ENCODE measurements at places on chromosomes 1 and 21.

DNA sequence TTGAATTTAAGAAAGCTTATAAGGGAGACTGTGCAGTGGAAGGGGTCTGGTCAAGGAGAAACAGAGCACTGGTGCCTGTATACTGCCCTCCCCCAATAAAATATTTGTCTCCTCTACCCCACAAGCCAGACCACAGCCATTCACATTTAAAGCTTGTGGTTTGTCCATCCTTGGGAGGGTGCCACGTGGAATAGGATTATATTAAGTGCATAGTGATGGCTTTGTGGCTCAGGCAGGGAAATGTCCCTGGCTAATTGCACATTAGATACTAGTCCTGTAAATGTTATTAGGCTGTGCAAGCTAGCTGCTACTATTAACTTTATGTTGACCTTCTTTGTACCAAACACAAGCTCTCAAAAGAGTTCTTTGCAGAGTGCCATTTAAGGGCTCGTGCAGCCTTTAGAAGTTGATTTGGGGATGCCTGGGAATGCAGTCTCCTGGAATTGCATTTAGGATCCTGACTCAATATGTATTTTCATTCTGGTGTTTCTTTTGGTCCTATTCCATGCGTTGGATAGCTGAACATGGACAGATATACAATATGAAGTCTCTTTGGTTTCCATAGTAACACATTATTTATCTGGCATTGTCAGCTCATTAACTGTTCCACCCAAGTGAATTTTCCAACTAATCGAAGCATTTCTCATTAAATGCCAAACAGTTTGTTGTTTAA is 210.6 kb downstream of the ROR1 start:
- DNase-seq: peak; percentile 22

- no peak for DNase-seq
These were observed 8.9 kb downstream of the IFFO2 start for GRCh38 chr1:18947570-18947969.

- no peak for DNase-seq
These were observed 80.4 kb downstream of the DDX20 start for GRCh38 chr1:111836111-111836510.

DNA sequence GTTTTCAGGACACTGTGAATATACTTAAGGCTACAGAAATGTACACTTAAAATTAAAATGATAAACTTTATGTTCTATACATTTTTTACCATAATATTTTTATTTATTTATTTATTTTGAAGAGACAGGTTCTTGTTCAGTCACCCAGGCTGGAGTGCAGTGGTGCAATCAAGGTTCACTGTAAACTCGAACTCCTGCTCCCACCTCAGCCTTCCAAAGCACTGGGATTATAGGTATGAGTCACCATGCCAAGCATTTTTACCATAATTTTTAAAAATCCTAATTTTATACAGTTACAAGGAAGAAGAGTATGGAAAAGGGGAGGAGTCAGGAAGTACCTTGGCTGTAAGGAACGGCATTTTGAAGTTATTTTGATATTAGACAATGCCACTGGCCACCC is 23.6 kb upstream of the ANGPTL3 start:
- no peak for DNase-seq

- DNase-seq: no peak
These were observed 33.7 kb downstream of the CTTNBP2NL start for GRCh38 chr1:112429749-112430148.

DNA sequence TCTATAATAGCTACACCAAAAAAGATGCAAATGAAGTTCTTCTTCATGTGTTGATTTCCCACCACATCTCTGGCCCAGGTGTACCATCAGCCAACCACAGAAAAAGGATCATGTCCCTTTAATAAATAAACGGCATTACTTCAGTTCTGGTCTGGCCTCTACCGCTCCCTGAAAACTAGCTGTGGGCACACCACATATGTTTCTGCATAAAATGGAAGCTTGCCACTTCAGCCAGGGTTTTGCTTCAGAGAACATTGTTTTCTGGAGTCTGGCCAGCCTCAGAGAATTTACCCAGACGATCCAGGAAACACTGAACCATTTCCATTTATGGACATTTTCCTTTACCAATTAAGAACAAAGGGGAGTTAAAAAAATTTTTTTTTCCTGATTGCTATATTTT is 5.8 kb upstream of the LAMC2 start:
- peak; percentile 65 for DNase-seq

- DNase-seq: no peak
These were observed 166.7 kb downstream of the SIPA1L2 start for GRCh38 chr1:232463225-232463624.

GRCh38 chr1:98034505-98034904 is 113.7 kb upstream of the DPYD start:
- DNase-seq: no peak

- DNase-seq: no peak
These were observed 603.5 kb upstream of the ADAMTS5 start for GRCh38 chr21:27570306-27570868.

DNA sequence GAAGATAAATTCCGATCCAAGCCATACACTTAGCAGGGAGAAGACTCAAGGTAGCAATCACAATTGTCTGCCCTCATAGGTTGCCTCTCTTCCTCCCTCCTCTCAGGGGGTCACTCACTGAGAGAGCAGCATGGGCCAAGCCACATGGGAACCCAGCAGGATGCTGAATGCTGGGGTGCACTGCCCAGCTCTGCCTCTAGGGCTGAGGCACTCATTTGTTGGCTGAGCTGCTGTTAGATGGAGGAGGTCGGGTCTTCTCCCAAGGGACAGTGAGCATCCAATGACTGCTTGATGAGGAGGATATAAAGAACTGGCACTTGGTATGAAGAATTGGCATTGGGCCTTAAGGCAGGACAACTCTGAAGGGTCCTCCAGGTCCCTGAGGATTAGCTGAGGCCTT is 418.8 kb downstream of the SIPA1L2 start:
- no peak for DNase-seq

- no peak for DNase-seq
These were observed 45.3 kb downstream of the NFASC start for GRCh38 chr1:204915861-204916495.

DNA sequence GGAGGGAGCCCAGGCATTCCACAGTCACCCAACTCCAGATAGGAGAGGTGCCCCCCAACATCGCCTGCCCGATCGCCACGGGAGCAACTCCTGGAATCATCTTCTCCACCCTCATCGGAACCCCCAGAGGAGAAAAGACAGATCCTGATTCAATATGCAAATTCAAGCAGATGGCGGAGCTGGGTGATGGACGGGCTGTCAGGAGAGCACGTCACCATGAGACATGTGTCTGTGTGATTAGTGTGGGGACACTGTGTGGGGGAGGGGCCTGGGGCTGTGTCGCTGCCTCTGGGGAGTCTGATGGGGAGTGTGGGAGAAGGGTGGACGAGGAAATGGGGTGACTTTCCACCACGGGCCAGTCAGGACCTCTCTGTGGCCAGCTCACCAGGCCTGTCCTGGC is 90.2 kb upstream of the CSF3R start:
- DNase-seq: no peak

DNA sequence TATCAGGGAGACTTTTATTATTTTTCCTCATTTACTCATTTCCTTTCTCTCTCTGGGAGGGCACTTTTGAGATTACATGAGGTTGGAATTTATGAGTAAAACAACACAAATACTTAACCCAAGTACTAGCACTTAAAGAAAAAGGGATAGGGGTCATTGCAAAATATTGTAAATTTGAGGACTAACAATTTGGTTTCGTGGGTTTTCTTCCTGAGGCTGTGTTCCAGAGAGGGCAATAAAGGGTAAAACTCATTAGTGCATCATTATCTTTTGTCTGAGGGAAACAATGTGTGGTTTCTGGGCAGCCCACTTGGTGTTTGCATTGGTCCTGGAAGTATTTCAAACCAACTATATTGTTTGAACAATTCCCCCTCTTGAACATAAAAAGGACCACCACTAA is 96.5 kb downstream of the GREM2 start:
- DNase-seq: no peak

- DNase-seq: no peak
These were observed 13.4 kb downstream of the KIF21B start for GRCh38 chr1:201009962-201010645.

GRCh38 chr1:153569465-153569864 is 3.8 kb upstream of the S100A2 start:
- DNase-seq: no peak

- DNase-seq: no peak
These were observed 822 bp downstream of the CCT3 start for GRCh38 chr1:156337052-156337887.

GRCh38 chr1:56375326-56375804 is 204.0 kb downstream of the PLPP3 start:
- DNase-seq: no peak

GRCh38 chr1:188302746-188303145 is 1474.0 kb downstream of the PLA2G4A start:
- no peak for DNase-seq

DNA sequence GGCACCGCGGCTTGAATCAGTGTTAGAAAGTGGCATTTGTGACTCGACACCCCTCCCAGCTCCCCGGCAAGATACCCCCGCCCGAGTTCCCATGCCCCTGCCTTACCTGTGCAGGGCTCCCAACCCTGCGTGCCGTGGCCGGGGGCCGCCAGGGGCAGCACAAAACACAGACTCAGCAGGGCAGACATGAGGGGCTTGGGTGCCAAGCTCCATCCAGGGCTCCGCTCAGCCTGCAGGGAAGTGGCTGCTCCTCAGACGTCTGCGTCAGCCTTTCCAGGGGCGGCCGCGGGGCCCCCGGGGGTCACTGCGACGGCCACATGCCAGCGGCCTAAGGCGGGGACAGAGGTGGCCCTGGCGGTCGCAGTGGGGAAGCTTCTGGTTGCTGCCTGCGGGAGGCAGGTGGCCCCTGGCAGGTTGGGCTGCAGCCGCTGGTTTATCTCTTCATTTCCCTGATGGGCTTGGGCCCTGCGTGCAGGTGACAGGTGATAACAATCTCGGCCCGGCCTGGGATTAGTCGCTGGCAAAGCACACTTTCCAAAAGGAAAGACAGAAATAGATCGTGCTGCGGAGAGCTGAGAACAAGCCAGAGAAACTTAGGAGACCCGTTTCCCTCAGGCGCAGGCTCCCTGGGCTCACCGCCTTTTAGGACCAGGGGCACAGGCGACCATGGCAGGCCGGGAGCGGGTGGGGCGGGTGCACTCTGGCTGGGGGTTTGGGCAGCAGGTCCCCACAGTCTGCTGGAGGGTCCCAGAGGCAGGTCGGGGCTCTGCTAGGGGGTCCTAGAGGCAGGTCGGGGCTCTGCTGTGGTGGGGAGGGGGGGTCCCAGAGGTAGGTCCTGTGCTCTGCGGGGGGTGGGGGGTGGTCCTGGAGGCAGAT is at the start of gene TSPEAR:
TSPEAR (minus strand) TSS at position 246 of the 876 bp plus-strand sequence; CDS start at position 188, 58 bp downstream.
- DNase-seq: no peak

GRCh38 chr1:9455487-9456234 is 83.6 kb upstream of the SLC25A33 start:
- DNase-seq: no peak

DNA sequence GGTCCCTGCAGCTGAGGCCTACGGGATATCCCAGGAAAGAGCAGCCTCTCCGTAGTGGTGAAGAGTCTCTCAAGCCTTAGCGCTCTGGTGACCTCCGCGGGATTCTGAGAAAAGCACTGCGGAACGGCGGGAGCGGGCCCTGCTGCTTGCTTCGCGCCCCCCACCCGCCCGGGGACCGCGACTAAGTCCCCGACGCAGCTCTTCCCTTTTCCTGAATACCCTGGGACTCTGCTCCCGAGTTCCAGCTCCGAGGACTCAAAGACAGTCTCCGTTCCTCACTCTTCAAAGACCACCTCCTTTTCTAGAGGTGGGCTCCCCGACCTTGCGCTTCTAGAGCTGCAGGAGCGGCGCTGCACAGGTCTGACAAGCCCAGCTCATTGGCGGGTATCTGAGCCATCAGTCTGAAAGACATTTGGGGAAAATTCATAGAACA is 3.6 kb upstream of the PRRX1 start:
- DNase-seq: no peak

- no peak for DNase-seq
These were observed 64.8 kb upstream of the ZNF281 start for GRCh38 chr1:200474633-200475032.

GRCh38 chr1:90507173-90507572 is 209.9 kb downstream of the BARHL2 start:
- no peak for DNase-seq

DNA sequence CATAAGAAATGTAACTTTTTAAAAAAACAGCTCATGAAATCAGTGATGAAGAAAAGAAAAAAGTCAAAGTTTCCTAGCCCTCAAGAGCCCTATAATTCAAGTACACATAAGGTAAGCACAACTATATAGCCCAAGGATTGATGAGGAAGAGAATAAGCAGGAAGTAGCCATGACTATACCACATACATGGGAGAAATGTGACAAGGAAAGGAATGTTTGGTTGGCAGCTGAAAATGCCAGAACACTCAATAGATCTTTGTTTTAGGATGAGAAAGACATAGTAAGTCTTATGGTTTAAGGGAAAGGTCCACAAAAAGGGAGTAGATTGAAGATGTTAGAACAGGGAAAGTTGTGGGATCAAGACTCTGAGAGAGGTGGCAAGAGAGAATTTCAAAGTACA is 5.7 kb downstream of the DOCK7 start:
- DNase-seq: peak; percentile 85

- no peak for DNase-seq
These were observed 1.1 kb downstream of the CACNA1S start for GRCh38 chr1:201111156-201111555.

DNA sequence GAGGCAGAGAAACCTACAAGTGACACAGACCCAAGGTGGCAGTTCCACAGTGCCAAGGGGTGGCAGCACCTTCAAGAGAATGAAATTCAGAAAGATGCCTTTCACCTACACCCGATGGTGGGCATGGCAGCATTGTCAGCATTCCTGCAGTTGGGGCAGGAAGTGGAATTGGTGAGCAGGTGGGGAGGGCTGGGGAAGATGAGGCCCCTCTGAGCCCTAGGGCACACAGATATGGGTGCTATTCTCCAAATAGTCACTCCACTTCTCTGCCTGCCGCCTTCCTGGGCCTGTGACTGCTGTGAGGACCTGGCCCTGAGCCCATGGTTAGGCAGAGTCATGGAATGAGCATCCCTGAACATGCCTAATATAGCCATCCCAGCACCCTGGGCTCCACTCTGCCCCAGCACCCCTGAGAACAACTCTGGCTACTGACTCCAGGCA is 8.3 kb downstream of the SHISA4 start:
- no peak for DNase-seq
